ENCODE measurements at places on chromosomes 5 and 9.

DNA sequence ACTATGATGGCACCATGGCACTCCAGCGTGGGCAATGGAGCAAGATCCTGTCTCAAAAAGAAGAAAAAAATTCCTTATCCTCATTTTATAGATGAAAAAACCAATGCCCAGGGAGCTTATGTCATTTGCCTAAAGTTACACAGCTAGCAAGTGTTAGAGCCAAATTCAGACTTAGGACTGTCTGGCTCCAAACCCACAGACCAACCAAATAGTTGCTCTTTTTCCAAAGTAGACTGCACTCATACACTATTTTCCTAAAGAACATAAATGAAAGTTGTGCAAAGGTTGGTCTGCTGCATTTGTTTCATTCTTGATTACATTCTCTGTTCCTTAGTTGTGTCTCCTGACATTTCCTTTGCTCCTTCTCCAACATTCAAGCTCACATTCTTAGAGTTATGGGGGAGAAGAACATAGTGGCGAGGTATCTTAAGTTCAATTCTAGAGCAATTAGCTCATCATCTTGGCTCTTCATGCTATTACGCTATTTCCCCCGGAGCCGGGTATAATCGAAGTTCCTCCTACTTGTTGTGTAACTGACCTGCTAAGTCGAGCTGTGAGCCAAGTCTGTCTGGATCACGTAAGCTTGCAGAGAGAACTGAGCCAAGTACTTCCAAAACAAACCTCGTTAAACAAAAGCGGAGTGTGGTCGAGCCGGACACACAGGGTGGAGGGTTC, 138.3 kb downstream of the RFK start:
- DNase-seq = no peak

GRCh38 chr9:126915281-126915816, 767 bp downstream of the RALGPS1 start:
- peak; percentile 27 for DNase-seq

- DNase-seq = no peak
Observed at GRCh38 chr5:82387819-82388166, 109.6 kb upstream of the RPS23 start.

DNA sequence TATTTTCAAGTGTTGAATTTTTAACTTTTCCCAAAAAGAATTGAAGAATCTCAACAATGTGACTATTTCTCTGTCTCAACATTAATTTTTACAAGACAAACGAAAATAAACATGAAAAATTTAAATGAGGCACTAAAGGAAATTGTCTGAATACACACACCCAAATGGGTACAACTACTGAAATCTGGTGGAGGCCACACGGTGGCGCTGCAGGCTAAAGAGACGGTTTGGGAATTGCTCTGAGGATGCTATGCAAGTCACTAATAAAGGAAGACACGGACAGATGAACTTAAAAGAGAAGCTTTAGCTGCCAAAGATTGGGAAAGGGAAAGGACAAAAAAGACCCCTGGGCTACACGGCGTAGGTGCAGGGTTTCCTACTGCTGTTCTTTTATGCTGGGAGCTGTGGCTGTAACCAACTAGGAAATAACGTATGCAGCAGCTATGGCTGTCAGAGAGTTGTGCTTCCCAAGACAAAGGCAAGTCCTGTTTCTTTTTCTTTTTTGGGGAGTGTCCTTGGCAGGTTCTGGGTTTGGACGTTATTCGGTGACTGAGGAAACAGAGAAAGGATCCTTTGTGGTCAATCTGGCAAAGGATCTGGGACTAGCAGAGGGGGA, at the start of gene PCDHB10:
PCDHB10 (plus strand) TSS at position 244 of the 616 bp plus-strand sequence; CDS start at position 444, 200 bp downstream.
- DNase-seq = peak; percentile 57

GRCh38 chr5:146921225-146921624, 42.7 kb upstream of the PPP2R2B start:
- DNase-seq = no peak

DNA sequence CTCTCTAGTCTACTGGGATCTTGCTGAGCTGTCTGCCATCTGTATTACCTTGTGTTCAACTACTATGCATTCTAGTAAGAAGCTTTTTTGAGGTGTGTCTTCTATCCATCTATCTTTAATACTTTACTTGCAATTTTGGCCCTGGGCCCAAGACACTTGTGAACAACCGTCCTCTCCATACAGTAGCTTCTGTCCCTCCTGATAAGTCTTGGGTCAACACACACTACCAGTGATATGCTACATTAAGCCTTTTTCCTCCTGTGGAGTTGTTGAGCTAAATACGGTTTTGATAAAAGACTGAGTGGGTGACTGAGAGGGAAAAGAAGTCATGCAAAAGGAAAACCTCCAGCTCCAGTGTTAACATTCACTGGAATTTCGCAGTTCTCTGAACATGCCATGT, 133.3 kb upstream of the PCA3 start:
- no peak for DNase-seq

GRCh38 chr9:69420611-69421270, 95.7 kb downstream of the ENTREP1 start:
- DNase-seq = no peak

DNA sequence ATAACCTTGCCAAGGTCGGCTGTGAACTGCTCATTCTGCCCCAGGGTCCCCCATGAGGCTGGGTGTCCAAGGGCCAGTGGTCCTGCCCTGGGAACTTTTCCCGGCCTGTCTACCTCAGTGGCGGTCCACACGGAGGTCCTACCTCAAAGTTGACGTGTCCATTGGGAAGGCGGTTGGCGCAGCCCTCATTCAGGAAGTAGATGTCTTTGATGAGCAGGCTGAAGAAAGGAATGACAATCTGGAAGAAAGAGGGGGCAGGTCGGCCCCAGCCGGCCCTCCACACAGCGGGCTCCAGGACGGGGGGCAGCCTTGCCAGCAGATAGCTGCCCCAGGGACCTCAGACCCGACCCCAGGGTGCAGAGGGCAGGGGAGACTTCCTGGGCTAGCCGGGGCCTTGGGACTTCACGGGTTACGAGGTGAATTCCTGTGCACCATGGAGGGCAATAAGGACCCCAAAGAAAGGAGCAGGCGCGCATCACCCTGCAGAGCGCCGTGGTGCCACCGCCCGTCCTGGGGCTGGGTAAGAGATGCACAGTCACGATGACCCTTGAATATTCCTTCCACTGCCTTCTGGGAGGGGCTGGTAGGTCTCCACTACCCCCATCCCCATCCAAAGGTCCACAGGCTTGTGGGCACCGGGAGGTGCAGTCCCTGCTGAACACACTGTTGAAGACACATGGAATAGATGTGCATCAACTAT, 42.9 kb upstream of the RNF130 start:
- no peak for DNase-seq

DNA sequence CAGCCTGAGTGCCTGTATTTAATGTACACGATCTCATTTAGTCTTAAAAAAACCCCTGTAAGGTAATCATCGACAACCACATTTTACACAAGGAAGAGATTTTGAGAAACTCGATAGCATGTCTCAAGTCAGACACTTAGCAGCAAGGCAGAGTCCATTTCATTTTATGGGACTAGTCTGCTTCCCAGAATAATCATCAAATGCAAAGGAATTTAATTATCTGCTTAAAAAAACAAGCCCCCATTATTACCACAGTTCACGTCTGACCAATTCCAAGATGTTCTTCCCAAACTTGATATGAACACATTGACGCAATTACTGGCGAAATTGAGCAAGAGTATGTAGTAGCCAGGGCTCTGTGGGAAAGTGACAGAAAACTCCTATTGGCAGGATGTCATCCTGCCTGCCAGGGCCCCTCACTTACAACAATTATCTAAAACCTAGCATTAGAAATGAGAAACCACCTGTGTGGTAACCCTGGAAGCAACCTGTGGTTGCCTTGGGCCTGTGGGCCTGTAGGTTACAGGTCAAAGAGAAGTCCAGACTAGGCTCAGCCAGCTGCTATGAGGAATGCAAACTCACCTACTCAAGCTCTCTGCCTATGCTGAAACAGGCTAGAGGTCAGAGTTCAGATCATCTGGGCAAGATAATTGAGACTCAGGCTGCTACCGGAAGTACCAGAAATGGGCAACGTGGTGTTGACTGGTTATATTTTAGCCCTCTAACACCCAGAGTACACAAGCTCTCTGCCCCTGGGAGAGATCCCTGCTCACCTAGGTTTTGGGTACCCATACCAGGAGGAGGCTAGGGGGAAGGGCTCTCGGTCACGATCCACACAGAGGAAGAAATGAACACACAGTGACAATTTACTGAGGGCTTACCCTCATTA, 1.6 kb downstream of the B4GALT1 start:
- DNase-seq = peak; percentile 54

GRCh38 chr9:131720330-131720729, 19.5 kb downstream of the RAPGEF1 start:
- DNase-seq = peak; percentile 62

GRCh38 chr5:175892015-175892800, 20.8 kb downstream of the CPLX2 start:
- no peak for DNase-seq

DNA sequence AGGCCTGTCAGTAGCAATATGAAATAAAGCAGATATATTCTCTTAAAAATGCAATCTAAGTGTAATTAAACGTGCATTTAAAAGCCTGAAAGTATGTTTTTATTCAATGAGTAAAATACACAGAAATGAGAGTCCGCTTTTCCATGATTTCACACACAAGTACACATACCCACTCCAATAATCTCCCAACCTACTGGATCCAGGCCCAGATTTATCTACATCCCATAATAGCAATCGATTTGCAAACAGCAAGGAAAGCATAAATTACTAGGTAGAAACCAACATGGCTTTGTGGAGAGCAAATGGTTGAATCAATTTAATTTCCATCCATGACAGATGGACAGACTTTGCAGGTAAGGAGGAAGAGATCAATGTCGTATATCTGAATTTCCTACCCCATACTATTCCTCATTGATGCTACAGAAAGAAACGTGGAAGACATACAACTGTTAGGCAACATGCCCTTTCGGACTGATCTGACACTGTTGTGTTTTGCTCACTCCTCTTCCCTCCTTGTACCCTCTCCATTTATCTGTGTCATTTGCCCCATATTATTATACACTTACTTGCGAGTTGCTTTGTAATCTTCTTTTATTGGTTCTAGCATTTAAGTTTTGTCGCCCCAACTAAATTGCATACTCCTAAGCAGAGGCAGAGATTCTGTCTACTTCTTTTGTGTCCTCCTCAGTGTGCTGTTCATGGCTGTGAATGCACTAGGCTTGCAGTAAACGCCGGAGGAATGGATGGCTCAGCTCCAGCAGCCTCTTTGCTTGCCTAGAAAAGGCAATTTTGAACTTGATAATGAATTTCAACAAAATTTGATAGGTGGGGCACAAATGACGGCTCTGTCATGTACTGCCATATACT, 133.6 kb downstream of the NFIB start:
- DNase-seq = no peak

GRCh38 chr5:128904805-128905567, 60.3 kb upstream of the SLC27A6 start:
- no peak for DNase-seq

- no peak for DNase-seq
Observed at GRCh38 chr5:33933723-33934169, 2.4 kb upstream of the RXFP3 start.

DNA sequence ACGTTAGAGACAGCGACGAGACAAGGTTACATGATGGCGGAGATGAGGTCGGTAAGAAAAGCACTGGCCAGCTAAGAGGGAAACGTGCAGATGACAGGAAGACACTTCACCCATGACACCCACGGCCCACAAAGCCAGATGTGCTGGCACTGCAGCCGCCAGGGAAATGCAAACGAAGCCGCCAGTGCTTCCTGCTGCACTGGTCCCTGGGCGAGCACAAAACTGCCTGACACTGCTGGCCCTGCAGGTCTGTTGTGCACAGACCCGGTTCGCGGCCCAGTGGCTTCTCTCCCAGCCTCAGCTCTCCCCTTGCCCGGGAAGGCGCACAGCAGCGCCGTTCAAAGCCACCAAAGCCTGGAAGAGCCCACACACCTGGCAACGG, 20.3 kb downstream of the QSOX2 start:
- no peak for DNase-seq

- no peak for DNase-seq
Observed at GRCh38 chr9:93138171-93138764, 4.2 kb upstream of the NINJ1 start.

DNA sequence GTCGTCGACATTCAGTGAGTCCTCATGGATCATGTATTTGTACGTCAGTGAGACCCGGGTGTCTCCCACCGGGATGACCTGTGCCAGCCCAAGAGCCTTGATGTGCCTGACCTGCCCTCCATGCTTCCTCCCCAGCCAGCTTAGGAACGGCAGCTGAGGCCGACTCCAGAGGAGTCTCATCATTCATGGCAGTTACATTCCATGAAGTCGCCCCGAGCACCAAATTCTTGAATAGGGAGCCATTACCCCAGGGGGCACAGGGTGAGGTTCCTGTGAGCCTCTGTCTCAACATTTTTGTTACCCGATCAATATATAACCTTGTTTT, 67.8 kb downstream of the ZNF354C start:
- no peak for DNase-seq

DNA sequence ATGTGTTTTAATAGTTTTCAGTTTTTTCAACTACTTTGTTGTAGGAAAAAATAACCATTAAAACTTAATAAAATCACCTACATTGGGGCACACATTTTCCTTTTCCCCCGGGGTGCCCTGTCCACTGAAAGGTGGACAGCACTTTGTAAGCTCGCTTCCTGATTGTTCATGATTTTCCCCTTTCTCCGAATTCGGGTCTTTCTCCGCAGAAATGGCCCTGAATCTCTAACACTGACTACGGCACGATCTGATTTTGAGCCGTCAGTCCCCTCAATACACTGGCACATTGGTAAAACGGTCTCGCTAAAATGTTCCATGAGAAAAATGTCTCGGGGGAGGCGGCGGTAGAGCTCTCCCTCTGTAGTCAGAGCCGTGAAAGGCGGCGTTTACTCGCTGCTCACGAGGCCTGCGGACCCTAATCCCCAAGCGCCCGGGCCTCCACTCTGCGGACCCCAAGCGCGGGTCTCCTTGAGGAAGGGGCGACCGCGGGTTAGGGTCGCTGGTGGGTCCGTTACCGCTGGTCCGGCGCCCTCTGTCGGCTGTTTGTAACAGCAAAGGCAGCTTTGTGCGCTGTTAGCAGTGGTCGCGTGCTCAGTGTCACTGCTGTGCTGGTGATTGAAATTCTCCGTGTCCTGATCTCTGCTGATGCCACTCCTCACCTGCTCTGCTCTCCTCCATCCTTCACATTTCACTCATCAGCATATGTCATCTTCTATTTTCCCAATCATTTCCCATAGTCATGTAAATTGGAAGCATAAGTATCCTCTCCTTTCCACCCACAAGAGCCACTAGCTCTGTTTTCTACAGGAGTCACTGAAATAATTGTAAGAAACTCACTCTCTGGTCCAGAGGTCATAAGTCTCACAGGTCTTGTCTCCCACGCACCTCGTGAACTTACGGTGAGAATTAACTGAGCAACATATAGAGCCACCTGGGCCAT, 10.8 kb upstream of the IFNA2 start:
- DNase-seq = peak; percentile 79

DNA sequence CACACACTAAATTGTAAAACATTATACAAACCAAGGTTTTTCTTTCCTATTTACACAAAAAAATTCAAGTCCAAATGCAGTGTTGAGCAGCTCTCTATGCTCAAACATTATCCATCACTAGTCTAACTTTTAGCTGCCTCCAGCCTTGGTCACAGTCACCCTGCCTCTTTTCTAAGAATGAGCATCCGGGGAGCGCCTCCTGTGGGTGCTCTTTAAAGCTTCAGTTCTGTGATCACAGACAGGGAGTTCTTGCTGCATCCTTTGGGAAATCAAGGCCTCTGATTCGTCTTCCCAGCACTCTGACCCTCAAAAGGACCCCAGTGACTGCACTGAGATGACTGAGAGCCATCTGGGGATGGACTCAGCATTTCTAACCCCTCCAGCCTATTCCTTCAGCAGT, 289.6 kb downstream of the SEC61B start:
- no peak for DNase-seq

Measured in stimulated activated CD8-positive, alpha-beta memory T cell treated with anti-CD3 and anti-CD28 coated beads, Interleukin-4, amount 100 ng/mL, for 48 hours (primary cell).